ENCODE measurements at places on chromosomes 11 and 22.
A peak's percentile ranks its signal among the peaks of the same experiment; 100 is the strongest.

DNA sequence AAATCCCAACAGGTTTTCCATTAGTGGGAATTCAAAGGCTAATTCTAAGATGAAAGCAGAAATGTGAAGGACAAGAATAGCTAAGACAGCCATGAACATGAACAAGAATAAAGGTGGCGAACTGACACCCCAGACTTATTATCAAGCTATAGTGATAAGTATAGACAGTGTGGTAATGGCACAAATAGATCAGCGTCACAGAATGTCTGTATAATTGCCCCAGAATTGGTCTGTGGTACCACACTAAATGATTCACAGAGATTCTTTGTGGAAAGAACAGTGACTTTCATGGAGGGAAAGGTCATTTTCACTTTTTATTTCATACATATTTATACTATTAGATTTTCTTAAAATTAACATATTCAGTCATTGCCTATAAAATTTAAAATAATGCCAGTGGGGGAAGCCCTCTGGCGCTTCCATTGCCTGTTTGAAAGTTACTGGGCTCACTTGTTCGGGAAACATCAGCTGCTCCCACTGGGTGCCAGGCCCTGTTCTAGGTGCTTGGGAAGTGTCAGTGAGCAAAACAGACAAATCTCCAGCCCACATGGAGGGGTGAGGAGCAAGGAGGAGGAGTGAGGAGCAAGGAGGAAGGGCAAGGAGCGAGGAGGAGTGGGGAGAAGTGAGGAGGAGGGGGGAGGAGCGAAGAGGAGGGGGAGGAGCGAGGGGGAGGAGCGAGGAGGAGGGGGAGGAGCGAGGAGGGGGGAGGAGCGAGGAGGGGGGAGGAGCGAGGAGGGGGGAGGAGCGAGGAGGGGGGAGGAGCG lies 11.3 kb upstream of the NLRP6 start:
- DNase-seq = no peak

DNA sequence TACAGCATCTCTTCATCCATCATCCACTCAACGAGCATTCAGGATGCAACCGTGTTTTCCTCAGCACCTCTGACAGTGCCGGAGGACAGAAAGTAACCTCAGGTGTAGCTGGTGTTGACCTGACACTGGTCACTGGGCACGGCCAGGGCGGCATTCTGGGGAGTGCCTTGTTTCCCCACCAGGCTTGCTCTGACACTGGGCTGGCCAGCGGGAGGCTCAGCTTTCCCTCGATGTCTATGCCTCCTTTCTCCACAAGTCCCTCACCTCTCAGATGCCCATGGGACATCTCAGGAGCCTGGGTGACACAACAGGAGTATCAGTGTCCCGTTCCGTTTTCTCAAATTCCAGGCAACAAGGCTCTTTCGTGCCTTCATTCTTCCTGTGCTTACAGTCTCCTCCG lies 28.9 kb downstream of the CD6 start:
- DNase-seq = no peak

DNA sequence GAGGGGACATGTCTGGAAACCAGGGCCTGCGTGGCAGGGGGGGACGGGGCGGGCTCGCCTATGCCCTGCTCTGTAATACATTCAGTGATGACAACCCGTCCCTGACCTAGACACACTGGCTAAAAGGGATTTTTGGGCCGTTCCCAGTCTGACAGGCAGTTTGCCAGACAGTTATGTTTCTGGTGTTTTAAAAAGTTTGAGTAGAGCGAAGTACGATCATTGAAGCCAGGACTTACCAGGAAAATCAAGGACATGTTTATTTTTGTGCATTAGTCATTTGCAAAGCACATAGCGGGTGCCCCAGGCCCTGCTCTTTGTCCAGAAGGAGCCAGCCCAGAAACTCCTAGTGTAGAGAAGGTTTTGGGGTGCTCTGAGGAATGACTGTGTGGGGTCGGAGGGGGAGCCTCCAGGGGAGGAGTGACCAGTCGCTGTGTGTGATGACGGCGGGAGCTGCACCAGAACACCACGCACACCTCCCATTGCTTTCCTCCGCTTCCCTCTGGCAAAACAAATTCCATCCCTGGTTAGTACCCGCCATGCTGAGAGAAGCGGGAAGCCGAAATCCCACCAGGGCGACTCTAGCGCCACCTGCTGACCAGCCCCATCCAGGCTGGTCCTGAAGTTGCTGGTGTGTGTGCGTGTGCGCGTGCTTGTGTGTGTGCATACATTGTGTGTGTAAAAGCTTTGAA lies 50.8 kb downstream of the FBLN1 start:
- DNase-seq = peak; percentile 90

DNA sequence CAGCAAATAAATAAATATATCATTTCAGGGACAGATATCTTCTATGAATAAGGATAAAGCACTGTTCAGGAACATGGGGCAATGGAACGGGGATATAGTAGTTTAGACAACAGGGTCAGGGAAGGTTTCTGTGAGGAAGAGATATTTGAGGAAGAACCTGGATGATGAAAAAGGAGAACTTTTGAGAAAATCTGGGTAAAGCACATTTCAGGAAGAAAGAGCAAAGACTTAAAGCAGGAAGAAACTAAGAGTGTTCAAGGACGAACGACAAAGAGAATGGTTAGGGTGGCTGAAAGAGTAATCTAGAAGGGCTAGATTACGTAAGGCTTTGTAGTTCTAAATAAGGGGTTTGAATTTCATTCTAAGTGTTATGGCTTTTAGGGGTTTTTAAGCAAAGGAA lies 12.7 kb downstream of the DDI1 start:
- DNase-seq = no peak

DNA sequence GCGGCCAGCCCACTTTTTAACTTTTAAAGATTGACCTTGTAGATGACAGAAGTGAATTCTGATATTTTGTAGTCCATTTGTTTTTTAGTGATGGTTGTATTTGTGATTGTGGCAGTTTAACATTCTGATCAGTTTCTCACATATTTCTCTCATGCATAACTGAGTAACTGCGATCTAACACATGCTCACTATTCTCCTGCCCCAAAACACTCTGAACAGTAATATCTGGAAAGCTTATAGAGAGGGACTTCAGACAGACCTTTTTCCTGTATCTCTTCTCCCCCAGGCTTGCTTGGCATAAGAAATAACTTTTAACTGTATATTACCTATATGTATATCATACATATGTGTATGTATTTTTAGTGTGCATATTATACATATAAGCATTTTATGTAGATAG lies 37.3 kb upstream of the MYO18B start:
- no peak for DNase-seq

DNA sequence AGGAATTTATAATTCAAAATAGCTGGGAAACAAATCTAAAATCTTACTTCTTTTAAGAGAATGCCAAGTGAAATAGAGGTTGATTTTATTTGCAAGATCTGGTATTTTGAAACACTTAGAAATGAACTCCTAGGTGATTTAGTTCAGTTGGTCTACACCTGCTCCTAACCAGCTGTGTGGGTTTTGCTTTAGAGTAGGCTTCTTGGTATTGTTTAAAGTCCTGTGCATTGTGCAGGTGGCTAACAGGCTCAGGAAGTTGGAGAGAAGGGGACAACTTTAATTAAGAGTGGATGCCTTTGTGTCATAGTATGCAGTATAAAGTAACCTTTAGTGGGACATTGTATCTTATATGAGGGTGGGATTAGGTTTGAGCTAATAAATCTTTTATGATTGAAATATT lies 4.1 kb upstream of the RAG2 start:
- DNase-seq = no peak

- DNase-seq = no peak
Observed at GRCh38 chr11:11407065-11407762, 54.2 kb upstream of the CSNK2A3 start.

DNA sequence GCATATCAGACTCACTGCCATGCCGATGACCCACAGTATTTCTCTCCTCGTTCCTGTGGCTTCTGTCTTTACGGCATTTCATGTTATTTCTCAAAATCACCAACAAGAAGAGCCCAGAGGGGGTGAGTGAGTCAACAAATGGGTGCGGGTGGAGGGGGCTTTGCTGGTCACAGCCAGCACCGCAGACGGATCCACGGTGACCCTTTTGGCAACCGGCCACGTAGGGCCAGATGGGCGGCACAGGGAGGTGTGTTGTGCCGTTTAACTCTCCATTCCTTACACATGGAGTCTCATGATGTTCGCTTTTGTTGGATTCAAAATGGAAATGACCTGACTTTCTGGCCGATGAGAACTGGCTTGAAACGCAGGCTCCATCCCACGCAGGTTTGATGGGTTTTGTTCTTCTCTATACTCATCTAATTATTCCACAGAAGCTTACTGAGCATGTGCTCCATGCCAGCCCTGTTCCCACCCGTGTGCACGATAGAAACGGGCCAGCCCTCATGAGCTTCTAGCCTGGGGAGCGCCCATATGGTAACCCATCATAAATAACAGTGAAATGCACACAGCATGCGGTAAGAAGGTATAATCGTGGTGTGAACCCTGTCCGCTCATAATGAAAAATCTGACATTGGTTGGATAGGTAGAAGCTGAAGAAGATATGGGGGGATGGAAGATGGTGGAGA lies 319.9 kb downstream of the BRD1 start:
- no peak for DNase-seq

DNA sequence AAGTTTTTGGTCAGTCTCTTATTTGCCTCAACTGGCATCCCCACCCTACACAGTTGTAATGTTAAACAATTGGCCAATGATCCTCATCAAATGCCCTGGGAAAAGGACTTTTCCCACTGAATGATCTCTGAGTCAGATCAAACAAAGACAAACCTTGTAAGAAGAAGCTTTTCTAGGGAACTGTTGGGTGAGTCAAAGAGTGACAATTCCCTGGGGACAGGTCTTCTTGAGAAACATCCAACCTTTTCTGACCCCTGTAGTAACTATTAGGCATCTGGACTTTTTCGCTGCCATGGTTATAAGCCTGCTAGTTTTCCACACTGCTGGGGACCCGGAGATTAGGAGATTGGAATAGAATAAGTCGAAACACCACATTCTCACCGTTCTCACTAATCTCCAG lies 789.8 kb upstream of the API5 start:
- DNase-seq = no peak

GRCh38 chr11:78100676-78101472 lies 21.2 kb upstream of the NDUFC2 start:
- DNase-seq = no peak

DNA sequence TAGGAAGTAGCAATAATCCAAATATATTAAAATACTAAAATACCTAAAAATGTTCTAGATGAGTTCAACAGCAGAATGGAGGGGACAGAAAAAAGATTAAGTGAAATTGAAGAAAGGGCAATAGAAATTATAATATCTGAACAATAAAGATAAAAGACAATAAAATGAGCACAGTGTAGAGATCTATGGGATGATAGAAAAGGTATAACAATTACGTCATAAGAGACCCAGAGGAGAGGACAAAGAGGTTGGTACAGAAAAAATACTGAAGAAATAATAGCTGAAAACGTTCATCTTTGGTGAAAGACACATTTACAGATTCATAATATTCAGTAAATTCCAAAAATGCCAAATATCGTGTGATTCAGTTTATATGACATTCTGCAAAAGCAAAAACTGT lies 143.4 kb downstream of the TMEM135 start:
- no peak for DNase-seq

DNA sequence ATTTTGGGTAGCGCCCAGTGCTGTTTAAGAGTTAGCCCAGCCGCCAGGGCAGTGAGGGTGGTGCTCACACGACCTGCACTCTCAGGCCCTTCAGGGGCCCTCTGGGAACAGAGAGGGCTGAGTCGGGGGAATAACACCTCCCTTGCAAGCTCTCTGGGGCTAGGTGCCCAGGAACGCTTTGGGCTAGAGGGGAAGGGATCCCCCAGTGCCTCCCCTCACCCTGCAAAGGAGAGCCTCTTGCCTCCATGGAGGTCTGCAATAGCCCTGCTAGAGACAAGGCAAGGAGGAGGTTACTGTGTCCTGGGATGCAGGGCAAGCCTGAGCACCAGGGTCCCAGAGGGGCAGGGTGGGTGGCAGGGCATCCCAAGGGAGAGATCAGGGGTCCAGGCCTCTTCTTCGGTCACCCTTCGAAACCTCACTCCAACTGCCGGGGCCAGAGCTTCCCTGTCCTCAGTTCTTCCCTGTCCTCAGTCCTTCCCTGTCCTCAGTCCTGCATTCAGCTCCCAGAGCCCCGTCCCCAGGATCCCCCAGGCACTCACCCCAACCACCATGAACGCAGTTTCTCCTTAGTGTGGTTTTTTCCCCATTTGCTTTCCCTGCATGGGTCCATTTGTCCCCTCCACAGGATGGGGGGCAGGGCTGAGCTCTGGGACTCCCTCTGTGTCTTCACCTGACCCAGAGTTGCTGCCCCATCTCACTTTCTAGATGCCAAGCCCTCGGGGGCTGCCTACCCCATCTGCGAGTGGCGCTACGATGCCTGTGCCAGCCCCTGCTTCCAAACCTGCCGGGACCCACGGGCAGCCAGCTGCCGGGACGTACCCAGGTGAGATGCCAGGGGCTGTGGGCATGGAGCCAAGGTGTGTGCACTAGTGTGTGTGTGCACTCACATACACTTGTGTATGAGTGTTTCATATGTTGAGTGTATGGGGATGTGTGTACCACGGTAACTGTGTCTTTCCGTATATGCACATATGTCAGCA lies 60.8 kb downstream of the OTOG start:
- no peak for DNase-seq

DNA sequence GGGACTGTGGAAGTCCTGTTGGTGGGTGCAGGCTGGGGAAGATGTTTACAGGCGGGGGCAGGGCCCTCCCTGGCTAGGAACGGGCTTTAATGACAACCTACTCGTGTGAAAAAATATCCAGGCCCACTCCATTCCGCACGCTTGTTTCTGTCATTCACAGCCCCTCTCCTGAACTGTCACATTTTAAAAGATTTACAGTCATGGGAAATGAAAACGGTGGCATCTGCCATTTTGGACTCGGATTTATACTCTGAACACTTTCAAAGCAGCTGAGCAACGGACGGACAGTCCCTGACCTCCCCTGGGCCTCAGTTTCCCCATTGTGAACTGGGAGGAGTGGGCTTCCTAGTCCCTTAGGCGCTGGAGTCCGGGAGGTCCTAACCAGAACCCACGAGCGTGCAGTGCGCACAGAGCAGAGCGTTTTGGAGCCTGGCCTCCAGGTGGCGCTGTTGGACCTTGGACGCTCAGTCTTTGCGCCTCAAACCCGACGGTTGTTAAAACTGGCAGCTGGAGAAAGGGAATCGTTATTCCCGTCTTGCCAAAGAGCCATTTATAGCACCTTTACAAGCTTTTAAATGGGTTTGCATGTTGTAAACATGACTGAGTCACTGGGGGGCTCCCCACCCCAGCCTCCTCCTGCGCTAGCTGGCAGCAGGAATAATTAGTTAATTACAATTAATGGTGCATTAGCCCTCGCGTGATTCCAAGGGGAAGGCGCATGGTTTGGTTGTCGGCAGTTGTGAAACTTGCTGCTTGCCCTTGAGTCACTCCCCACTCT lies 75.3 kb downstream of the FBLN1 start:
- peak; percentile 93 for DNase-seq

GRCh38 chr11:129375751-129376657 lies at the start of gene BARX2:
BARX2 (plus strand) TSS chr11:129375848; CDS start chr11:129376036, 188 bp downstream.
- DNase-seq = peak; percentile 73

- DNase-seq = no peak
Observed at GRCh38 chr11:15610881-15611280, 496.2 kb downstream of the INSC start.

GRCh38 chr11:3195251-3196160 lies 23.1 kb downstream of the MRGPRG start:
- DNase-seq = peak; percentile 42
